ENCODE measurements at places on chromosomes 16 and 17.

- peak; percentile 30 for DNase-seq
Measured at GRCh38 chr16:88633684-88634140, 4.7 kb upstream of the IL17C start.

- DNase-seq = no peak
Measured at GRCh38 chr17:69457603-69458002, 43.1 kb downstream of the MAP2K6 start.

- no peak for DNase-seq
Measured at GRCh38 chr16:68233835-68234187, 2.1 kb downstream of the ESRP2 start.

DNA sequence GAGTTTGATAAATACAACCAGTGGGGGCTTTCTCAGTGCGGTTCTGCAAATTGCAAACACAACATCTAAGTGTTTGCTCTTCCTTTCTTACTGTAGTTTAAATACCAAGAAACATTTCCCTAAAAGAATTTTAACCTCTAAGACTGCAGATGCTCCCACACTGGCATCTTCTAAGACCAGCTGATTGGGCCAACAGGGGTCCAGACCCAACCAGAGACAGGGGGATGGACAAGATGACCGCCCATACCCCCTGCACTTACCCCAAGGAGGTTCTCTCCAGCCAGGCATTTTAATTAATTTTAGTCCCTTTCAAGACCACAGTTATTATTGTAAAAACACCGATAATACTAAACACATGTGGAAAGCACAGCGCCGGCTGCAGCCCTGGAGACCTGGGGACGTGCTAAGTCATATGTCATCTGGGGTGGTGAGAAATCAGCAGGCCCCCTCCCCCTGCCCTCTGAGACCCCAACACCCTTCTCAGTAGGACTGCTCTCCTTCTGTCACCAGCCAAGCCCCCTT, 242.3 kb downstream of the SOX9 start:
- DNase-seq = no peak

DNA sequence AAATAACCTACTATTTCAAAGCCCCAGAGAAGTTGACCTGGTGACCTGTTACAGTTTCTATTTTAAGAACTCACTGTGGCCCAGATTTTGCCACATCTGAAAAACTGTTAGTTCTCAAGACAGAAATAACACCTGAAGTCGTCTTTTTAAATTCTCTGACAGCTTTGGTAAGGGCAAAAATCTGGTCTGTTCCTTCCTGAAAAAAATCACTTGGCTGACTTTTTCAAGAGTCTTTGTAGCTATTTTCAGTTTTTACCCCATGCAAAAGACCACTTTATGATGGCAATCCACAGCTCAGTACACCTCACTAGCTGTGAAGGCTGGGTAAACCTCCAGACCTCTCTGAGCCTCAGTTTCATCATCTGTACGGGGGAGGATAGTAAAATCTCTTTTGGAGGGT, 60.7 kb upstream of the SREBF1 start:
- no peak for DNase-seq

DNA sequence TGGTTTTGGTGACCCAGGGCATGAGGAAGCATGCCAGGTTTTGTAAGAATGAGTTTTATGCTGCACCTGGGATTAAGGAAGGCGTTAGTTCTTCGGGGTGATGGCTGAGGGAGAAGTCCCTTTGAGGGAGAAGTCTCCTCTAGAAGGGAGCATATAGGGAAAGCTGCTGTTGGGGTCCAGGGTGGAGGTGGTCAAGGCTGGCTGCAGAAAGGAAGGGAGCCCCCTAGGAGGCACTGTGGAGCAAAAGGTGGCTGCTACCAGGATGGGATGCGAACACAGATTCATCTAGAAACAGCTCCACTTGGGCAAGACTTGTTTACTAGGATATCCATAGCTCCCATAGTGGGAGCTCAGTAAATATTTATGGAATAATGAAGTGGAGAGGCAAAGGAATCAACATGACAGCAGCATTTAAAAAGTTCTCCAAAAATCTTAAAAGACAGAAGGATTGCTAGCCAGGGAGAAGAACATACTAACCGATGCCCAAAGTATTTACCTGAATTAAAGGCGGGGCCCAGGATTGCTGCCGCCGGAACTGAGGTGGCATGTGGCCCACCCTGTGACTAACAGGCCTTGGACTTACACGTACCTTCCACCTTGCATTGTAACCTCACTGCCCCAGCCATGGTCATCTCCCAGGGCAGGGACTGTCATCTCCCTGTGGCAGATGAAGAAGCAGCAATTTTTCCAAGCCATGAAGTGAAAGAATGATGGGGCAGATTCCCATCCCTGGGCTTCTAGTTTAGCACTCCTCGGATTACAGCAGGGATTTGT, 7.1 kb upstream of the LPCAT2 start:
- no peak for DNase-seq
